C1 segment of cervical spinal cord (tissue), 14 donors: ENCODE measurements at places on chromosomes 1 and 21.
A peak's percentile ranks its signal among the peaks of the same experiment; 100 is the strongest.

DNA sequence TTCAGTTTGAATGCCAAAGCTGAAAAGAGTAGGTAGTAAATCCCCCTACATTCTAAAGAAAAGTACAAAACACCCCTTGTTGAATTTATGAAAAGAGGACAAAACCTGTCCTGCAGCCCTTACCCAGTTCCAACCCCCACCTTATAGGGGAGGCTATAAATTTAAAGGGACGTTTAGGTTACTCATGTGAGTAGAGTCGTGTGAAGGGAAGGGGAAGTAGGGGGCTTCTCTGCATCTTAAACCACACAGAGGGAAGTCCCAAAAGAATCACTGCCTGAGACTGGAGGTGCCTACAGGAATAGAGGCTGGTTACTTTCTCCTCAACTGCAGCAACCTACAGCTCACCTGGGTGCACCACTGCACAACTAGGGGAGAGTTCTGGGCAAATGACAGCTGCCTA, 36.7 kb upstream of the KIRREL1 start:
- no peak for DNase-seq

DNA sequence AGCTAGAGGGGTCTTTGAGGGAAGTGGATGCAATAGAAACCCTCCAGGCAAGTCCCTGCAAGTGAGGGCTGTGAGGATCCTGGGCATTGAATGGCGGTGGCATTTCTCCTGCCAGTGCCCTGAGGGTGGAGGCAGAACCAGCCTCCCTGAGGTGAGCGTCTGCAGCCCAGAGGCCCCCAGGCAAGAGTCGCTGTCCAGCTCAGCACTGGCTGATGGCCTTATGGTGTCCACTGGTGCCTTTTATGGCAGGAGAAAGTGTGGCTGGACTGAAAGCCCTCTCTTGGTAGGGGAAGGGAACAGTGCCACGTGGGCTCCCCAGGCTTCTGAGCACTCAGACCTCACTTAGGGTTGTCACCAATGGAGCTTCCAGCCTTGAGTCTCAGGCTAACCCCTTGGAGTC, 77.3 kb downstream of the SH3BGR start:
- no peak for DNase-seq

GRCh38 chr1:67755619-67756018, 70.6 kb downstream of the GADD45A start:
- no peak for DNase-seq

DNA sequence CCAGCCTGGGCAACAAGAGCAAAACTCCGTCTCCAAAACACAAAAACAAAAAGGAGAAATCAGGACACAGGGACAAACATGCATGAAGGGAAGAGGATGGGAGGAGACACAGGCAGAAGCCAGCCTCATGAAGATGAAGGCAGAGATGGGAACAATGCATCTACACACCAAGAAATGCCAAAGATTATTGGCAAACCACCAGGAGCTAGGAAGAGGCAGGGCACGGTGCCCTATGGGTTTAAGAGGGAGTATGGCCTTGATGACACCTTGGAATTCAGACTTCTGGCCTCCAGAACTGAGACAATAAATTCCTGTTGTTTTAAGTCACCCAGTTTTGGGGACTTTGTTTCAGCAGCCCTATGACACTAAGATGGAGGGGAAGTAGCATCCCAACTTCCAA, 5.2 kb downstream of the TMPRSS3 start:
- no peak for DNase-seq

GRCh38 chr1:231106347-231106746, 55.5 kb upstream of the TRIM67 start:
- no peak for DNase-seq

GRCh38 chr1:152047413-152047729, 10.6 kb upstream of the S100A11 start:
- no peak for DNase-seq

DNA sequence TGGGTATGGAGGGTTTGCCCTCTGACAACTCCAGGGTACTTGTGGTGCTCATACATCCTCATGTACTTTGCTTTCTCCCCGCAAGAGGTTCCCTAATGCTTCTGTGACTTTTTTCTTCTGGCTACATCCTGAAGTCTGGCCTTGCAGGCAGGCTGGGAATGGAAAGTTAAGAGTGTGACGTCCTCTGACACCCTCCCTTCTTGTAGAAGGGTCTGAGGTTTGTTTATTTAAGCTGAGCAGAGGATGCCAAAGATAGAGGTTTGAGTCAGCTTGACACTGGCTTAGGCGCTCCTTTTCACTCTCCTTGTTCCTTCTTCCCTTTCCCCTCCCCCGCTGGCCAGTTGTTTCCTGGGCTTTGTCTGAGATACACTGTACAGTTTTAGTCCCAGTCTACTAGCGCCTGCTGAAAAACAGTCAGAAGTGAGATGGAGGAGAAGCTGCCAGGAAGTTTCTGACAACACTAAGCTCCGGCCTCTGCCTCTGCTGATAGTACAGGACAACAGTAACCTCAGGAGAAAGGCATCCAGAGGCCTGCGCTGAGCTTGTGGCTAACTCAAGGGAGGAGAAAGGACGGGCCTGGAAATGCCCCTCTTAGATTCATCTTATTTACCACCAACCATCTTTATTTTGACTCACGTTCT, at the start of gene MACF1:
TSS of gene MACF1 (plus strand) at position 255 of the 641 bp plus-strand sequence. CDS start at position 583, 328 bp downstream.
- peak; percentile 21 for DNase-seq

- DNase-seq = no peak
Observed at GRCh38 chr1:41626616-41627375, 142.3 kb upstream of the EDN2 start.

DNA sequence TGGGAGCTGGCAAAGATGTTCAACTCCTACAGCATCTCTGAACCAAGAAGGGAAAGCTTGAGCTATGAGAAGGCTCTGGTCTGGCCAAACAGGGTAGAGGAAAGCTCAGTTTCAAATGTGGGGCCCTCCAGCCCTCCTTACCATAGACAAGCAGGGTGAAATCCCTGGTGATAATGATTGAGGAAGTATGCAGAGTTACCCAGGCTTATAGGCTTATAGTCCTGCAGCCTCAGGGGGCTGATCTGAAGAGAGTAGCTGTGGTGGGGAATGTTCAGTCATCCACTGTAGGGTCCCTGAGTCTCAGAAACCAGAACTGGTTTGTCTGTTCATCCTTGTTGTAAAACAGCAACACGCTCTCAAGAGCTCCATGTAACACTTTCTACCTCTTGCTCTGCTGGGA, 19.8 kb upstream of the LY9 start:
- no peak for DNase-seq

- DNase-seq = peak; percentile 77
Observed at GRCh38 chr1:154405747-154406571, 816 bp downstream of the IL6R start.

GRCh38 chr1:235205687-235206086, 44.6 kb upstream of the RBM34 start:
- DNase-seq = no peak

DNA sequence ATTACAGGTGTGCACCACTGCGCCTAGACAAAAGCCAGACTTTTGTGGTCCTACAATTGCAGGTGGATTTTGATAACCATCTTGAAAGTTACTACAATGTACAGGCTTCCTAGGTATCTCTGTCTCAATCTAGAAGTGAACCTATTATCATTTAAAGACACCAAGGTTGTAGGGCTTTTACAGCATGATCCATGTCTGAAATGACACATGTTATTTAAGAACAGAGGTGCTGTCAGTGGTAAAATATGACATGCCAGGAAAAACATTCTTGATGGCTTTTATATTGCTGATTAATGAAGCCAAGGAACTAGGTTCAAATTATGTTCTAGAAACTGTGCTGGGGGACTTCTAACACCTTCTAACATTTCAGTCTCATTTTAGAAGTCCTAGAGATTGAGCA, 253.1 kb downstream of the SDCCAG8 start:
- no peak for DNase-seq

DNA sequence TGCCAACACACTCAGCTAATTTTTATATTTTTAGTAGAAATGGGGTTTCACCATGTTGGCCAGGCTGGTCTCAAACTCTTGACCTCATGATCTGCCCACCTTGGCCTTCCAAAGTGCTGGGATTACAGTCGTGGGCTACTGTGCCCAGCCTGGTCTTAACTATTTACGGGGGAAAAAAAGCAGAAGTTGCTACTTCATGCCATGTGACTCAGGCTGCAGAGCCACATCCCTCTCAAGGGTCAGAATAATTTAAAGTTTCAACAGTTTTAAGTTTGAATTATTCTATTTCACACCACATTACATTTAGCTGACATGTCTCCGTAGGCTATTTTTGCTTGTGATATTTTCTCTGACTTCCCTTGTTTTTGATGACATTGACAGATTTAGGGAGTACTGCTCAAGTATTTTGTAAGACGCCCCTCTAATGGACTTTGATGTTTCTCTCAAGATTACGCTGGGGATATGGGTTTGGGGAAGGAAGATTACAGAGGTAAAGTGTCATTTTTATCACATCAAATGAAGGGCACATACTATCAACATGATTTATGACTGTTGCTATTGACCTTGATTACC, 14.6 kb upstream of the AGBL4 start:
- DNase-seq = no peak

DNA sequence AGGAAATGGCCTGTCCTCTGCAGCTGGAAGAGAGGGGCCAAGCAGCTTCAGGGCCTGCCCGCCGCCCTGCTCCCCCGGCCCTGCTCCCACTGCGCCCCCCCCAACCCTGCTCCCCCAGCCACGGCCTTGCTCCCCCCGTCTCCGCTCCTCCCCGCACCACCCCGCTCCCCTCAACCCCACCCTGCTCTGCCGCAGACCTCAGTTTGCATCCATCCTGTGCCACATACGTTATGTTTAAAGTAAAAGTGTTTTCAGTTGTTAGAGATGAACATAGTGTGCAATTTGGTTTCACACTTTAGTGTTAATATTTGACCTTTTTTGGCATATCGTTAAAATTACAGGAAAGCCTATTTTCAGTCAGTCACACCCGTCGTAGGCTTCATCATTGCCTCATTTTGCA, 34.1 kb upstream of the DIP2A start:
- DNase-seq = no peak

DNA sequence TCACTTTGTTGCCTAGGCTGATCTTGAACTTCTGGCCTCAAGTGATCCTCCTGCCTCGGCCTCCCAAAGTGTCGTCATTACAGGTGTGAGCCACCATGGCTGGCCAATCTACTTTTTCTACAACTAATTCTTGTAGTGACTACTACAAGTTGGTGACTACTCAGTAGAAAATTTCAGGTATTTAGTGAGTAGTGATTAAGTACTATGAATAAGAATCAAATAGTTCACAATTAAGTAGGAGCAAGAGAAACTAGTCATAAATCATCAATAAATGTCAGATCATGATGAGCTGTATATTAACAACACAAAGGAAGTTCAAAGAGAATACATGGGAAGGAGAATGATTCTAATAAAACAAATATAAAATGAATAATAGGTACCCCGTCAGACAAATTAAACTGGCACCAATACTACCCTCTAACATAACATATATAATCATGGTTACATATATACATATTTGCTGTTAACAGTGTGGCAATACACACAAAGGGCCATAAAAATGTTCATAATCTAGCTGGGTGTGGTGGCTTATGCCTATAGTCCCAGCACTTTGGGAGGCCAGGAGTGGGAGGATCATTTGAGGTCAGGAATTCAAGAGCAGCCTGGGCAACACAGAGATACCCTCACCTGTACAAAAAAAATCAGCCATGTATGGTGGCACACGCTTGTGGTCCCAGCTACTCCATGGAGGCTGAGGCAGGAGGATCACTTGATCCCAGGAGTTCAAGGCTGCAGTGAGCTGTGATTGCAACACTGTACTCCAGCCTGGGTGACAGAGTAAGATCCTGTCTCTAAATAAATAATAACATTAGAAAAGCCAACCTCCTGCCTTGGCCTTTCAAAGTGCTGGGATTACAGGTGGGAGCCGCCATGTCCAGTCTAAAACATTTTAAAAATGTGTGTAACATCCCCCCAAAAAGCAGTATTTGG, 19.1 kb downstream of the YY1AP1 start:
- no peak for DNase-seq

DNA sequence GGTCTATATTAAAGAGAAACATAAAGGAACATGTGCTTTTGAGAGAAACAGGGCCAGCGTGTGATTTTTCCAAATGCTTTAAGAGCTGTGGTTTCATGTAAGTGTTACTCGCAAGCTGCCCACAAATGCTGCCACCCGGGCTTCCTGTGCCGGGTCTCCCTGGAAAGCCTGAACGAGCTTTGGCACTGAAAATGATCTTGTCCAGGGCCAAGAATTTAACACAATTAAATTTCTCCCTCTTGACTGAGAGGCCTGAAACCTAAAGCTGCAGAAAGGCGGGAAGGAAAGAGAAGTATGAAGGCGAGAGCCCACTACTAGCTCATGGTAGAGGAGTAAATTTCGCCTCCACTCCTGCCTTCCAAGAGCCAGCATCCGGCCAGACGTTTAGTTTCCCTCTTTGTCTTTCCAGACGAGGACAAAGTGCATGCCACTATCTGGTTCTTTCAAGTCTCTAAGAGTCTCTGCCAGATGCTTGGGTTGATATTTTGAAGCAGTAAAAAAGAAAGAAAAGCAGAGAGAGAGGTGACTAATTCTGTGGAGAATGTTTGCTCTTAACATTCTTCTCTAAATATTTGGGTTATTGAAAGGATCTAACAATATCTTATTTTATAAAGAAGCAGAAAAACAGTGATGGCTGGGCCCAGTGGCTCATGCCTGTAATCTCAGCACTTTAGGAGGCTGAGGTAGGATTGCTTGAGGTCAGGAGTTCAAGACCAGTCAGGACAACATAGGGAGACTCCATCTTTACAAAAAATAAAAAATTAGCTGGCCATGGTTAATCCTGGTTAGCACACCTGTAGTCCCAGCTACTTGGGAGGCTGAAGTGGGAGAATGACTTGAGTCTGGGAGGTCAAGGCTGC, 100.0 kb upstream of the HNRNPU start:
- DNase-seq = no peak

GRCh38 chr1:168138134-168138533, 1.4 kb upstream of the GPR161 start:
- DNase-seq = no peak
